HL-60 (cell line): ENCODE measurements at places on chromosomes 12 and 14.

DNA sequence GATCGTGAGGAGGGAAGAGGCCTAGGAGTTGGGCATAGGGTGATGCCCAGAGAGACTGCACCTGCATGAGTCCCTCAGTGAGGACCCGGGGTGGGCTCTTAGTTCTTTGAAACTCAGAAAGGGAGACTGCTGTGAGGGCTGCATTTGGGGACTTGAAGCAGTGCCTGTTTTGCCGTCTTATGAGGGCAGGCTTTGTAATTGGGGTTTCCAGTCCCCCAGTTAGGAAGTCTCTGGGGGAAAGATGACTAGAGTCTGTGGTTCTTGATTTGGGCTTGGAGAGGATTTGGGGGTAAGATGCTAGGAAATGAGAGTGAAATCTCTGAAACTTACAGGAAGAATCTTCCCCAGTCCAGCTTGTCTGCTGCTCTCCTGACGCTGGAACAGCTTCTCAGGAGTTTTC is 99.6 kb downstream of the ARF6 start:
- DNase-seq: no peak

DNA sequence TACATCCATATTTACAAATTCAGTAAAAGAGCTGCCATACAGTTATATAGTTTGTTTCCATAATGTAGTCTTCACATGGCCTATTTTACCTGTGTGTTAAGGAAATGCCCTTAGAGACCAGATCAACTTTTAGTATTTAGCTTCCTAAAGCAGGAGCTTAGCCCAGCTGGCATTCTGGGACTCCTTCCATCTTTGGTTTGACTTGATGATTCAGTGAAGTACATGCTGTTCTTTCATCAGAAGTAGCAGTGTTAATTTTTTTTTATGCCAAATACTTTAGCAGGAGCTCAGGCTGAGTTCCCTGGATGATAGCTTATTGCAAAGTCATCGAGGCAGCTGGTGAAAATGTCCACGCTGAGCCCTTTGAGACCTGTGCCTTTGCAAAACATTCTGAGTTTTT is 101.0 kb downstream of the FOXG1 start:
- no peak for DNase-seq

DNA sequence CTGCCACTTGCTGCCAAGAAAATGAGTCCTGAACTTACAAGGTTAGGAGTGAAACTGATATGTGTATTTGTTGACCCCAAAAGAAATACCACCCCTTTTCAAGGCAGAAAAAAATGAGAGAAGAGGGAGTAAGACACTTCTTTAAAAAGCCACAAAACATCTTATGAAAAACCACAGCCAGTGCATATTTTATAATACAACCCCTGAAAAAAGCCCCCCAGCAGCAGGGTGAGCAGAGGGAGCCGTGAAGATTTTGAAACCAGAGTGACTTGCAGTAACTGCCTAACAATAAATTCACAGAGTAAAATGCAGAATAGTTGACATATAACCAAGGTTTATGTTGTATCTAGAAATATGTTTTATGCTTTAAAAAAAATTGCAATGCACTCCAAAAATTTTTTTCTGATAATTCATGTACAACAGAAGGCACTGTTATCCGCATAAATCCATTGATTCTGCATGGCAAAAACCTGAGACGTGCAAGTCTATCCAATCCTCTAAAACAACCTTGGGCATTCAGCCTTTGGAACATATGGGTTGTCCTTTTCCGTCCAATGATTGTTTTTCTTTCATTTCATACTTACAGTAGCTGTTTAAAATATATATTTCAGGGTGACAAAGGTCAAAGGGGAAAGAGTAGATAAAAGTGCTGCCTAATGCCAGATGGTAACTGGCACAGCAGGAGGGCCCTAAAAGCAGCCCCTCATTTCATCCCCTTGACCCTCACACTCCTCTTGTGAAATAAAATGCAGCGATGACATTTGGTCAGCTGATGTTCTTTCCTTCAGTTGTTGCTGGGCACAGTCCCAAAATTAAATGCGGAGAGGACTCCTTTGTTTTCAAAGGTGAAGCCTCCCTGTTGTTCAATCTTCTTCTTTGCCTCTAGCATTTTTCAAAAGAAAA is 65.3 kb downstream of the IPO8 start:
- no peak for DNase-seq

GRCh38 chr14:93108105-93108504 is 7.6 kb downstream of the ITPK1 start:
- no peak for DNase-seq

GRCh38 chr14:56666716-56667115 is 87.1 kb downstream of the TMEM260 start:
- DNase-seq: no peak

DNA sequence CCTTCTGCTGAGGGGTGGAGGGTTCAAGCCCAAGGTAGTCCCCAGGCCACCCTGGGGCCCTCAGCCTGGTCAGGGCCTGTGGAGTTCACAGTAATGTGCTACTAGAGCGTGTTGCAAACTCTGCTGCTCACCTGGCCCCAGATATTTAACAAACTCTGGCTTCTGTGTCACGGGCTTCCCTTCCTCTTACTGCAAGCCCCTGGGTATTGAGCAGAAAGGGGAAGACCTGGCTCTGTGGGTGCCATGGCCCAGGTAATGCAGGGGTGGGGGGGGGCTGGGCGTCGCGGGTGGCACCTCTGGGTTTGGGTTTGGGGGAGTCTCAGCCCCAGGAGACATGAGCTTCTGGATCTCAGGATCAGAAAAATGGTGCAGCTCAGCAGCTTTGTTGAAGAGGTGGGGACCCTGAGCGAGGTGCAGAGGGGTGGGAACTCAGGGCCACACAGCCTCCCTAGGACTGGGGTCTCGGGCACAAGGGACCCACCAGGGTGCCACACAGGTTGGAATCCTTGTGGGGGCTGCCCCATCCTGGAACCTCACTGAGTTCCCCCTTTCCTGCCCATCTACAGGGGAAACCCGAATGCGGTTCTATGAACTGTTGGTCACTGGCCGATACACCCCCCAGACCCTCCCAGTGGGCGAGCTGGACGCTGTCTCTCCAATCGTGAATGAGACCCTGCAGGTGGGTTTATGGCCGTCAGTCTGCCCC is 4.0 kb downstream of the SETD1B start:
- DNase-seq: no peak

DNA sequence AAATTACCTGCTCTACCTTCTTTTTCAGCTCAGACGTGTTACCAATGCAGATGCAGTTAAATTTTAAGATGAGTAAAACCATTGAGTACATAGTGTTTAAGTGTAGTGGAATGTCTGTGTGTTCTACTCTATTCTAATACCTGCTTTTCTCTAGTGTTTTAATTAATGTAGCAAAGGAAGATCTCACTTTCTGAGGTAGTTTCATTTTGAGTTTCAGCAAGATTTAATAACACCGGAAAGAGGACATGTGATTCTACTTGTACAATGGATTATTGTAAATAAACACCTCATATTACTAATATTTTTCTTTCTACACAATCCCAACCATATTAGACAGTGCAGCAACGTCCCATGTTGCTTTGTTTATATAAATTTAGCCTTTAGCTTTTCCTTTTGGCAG is 315.4 kb downstream of the RAD51B start:
- DNase-seq: no peak

DNA sequence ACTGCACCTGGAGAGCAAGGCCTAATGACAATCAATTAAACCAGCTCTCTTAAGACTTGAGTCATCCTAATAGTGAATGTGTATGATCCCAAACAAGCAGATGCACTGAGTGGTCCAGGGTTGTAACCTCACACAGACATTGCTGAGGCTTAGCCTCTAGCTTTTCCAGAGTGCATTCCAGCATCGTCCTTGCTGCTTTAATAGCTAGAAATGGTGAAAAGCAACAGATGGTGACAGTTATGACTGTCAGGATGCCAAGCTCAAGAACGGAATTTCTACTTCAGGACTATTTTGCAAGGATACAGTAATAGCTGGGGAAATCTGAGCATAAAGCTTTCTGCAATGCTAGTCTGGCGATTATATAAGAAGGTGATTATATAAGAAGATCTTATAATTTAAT is 34.6 kb downstream of the PTPRR start:
- no peak for DNase-seq
